ENCODE measurements at places on chromosomes 3 and 15.
A peak's percentile ranks its signal among the peaks of the same experiment; 100 is the strongest.

DNA sequence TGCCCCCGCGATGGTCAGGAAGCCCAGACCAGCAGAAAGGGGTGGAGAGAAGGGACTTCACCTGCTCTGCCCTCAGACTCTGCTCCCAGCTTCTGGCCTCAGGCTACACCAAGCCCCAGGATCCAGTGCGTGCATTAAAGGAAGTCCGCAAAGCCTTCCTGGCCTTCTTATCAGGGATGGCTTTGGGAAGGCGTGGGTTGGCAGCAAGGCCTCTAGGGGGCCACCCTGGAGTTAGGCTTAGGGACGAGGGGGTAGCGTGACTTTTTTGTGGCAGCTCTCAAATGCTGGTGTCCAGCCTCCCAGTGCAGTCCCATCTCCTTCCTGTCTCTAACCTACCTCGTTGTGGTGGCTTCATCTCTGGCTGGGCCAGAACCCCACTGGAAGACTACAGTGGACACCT is 18.9 kb upstream of the RPL29 start:
- no peak for DNase-seq

- DNase-seq: no peak
These were observed 37.8 kb downstream of the CFAP100 start for GRCh38 chr3:126432361-126433104.

DNA sequence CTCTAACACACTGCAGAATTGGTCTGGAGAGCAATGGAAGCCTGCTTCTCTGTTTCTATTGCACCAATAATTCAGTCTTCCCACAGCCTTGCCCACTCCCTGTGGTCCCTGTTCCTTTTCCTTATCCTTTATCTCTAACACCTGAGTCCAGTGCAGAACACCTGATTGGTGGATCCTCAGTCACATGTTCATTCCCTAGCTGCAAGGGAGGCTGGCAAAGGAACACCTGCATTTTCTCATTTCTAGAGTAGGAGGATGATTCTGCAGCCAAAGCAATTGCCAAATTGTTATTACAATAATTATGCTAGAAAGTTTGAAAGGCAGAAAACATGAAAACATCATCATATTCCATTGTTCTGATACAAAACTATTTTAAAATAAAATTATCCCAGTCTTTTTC is 83.8 kb upstream of the SAMMSON start:
- DNase-seq: peak; percentile 11

GRCh38 chr3:9397906-9398699 is 688 bp downstream of the SETD5 start:
- DNase-seq: peak; percentile 48

- peak; percentile 39 for DNase-seq
These were observed 80.3 kb downstream of the FAIM start for GRCh38 chr3:138688871-138689299.

DNA sequence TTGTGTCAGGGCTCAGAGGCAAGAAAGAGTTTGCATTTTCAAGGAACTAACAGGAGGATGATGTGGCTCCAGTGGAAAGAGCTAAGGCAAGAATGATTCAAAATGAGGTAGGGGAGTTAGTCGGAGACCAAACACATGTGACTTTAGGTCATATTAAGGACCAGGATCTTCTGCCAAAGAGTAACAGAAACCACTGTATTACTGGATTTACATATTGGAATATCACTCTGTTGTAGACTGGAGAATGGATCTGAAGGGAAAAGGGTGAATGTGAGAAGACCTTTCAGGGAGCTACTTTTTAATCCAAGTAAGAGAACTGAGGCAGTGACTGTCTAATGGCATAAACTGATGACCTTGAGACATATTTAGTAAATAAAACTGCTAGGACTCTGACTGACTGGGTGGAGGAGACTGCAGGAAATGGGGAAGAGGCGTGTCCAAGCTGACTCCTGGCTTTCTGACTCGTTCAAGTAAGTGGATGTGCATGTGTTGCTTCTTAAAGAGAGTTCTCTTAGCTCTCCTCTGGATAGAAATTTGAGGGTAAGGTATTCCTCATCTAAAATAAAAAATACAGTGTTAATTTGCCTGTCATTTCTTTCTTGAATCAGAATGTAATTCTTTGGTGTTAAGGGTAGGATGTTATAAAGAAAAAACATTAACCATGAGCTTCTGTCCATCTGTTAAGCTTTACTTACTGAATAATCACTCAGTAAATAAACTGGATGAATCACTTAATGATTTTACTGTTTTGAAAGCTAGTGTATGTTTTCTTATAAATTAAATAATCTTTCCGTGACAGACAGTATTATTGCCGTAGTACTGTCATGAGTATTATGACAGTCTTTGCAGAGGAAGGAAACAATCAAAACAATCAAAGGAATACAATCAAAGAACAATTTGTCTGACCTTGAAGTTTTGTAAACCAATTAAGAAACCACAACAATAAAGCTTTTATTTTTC is 58.3 kb upstream of the CFAP20DC start:
- DNase-seq: no peak

DNA sequence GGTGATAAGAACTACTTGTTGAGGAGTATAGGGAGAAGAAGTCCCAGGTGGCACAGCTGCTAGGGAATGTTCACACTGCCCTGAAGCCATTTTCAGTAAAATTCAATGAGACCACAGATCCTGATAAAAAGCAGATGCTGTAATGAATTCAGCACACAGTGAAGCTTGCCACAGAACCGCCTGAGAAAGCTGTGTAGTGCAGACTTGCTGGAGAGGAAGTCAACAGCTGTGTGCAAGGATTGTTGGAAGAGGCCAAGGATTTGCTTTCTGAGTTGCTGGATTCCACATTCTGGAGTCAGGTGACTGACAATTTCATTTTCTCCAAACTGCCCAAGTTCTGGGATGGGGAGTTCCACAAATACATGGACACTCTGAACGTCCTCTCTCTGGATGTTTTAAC is 70.9 kb downstream of the ANP32A start:
- DNase-seq: no peak

- DNase-seq: no peak
These were observed 220.9 kb upstream of the NANOGP8 start for GRCh38 chr15:35305946-35306345.

DNA sequence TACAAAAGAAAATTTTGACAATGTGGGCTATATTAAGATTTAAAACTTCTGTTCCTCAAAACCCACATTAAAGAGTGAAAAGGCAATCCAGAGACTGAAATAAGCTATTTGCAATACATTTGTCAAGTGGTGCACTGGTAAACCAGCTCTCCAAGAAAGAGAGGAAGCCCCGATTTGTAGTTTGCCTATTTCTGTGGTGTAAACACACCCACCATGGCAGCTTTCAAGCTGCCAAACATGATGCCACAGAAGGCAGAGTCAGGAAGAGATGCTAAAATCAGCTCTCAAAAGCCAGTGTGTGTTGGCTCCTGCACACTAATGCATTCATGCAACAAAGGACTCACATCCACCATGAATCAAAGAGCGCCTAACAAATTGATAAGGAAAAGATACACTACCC is 17.5 kb downstream of the RFTN1 start:
- DNase-seq: no peak

- DNase-seq: no peak
These were observed 13.0 kb downstream of the MCM2 start for GRCh38 chr3:127611251-127611650.

DNA sequence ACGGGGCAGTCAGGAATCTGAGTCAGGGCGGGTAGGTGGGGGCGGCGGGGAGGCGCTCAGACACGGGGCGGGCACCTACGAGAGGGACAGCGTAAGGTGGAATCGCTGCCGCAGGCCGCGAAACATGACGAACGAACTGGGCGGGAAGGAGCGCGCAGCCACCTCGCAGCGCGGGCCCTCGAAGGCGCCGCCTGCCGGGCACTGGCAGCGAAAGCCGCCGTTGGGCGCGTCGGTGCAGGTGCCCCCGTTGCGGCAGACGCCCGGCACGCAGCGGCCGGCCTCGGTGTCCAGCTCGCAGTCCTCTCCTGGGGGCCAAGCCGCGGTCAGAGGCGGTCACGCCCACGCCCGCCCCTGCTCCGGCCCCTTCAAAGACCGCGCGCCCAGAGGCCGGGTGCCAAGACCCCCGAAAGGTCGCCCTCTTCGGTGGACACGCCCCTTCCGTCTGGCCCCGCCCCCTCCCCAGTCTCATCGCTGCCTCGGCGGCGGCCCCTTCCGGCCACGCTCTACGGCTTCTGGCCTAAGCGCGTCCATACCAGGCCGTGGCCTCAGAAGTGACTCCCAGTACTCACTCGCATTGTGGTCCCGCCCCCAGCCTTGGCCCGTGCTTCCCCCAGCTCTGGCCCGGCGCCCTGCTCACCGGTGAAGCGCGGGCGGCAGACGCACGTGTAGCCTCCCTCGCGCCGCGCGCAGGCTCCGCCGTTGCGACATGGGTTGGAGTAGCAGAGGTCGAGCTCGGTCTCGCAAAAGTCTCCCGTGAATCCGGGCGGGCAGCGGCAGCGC is 6.4 kb downstream of the CELSR3 start:
- DNase-seq: peak; percentile 82

DNA sequence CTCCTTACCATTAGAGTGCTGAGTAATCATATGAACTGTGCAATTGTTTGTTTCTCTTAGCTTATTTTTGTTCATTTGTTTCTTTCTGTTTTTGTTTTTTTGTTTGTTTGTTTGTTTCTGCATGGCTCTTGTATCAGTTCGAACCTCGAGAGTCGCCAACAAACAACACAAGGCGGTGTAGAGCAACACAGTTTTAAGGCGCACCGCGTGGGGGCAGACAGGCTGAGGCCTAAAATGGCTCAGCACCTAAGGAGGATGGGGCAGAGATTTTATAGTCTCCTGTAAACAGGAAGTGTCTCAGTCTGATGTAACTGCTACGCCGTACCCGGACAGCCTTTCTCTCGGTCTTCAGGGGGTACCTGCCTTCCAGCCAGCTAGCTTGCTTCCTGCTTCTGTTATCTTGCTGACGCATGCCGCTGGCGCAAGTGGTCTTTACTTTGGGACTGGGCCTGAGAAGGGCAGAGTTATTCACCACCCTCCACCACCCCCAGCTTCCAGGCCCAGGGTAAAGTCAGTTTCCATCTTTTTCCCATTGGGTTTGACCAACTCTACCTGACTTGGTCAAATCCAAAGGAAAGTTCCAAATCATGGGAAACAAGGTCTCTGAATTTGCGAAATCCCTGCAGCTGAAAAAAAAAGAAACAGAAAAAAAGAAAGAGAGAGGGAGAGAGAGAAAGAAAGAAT is 25.8 kb upstream of the MFGE8 start:
- no peak for DNase-seq

- DNase-seq: no peak
These were observed 482.3 kb downstream of the ZBBX start for GRCh38 chr3:166897811-166898210.

DNA sequence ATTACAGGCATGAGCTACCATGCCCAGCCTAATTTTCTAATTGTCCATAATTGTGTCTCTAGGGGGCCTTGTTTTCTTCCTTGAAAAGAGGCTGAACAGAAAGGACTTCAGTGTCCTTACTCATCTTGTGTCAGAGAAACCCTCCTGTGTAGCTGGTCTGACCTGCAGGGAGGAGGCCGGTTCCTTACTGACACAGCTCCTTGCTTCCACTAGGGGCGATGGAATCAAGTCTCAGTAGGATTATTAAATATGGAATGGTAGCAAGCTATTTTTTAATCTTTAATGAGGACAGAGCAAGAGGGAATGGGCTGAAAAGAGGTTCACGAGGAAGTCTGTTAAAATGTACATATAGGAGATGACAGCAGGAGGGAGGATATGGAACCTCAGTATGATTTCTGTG is 8.6 kb downstream of the LPCAT4 start:
- DNase-seq: peak; percentile 56

DNA sequence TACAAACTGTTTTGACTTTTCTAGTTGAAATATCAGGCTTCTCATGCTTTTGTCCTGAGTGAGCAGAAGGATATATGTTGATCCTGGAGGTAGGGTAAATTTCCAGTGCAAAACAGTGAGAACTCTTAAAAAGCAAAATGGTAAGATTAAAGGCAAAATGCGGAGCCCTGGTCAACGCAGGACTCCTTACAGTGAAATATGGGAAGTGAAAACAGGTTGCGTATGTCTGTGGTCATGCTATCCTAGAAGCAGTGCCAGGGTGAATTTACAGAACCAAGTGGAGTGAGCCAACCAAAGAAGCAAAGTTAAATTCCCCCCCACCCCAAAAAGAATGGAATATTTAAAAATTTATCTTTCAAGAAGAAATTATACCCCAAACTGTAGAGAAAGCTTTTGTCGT is 256.4 kb downstream of the NR2F2 start:
- DNase-seq: no peak

- DNase-seq: no peak
These were observed 4.0 kb downstream of the TMEM89 start for GRCh38 chr3:48617559-48617958.

GRCh38 chr3:152267831-152268554 is 736 bp upstream of the MBNL1 start:
- no peak for DNase-seq

DNA sequence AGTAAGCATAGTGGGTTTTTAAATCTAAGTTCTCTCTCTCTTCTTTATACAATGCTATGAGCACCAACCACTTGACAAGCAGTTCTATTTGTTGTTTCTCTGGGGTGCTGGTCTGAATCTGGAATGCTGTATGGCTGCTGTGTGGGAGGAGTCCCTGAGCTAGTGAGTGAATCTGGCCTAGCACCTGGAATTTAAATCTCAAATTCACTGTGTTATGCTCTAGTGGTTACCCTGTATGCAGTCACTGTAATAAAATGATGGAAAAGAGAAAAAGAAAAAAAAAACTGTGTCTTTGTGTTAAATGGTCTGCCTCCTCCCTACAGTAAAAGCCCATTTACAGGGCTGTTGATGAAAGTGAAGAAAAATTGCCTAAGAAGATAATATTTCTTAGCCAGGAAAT is 155.0 kb downstream of the ATP8B4 start:
- no peak for DNase-seq

- peak; percentile 13 for DNase-seq
These were observed 637.7 kb upstream of the TBL1XR1 start for GRCh38 chr3:177835008-177835407.

GRCh38 chr3:162540421-162540820 is 1043.8 kb downstream of the OTOL1 start:
- DNase-seq: no peak

- DNase-seq: no peak
These were observed 500.5 kb downstream of the TBL1XR1 start for GRCh38 chr3:176696816-176697215.

DNA sequence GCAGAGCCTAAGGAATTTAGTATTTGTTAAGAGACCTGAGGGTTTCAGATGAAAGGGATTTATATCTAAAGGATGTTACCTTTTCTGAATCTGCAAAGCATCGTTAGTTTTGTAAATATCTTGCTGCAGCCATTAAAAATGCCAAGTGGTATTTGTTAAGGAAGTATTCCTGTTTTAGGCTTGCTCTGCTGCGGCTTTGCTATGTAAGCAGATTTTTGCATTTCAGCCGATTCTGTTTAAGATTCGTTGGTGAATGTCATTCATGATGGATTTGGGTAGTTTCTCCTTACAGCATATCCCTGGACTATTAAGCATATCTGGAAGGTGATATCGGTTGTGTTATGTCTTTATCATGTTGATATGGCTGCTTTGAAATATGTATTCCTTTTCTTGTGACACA is 1.0 kb downstream of the USP8 start:
- DNase-seq: no peak
